ENCODE measurements at places on chromosomes 1 and 21. TPM values are rescaled to one million over a fixed set of nuclear protein-coding genes. Genes with fewer than 3 reads are reported as not detected.

CD1B gene
- not detected for total RNA-seq

RGSL1 gene
- not detected for total RNA-seq

SYF2 gene
- 37.2 TPM for total RNA-seq

GSTM4 gene
- 9.9 TPM for total RNA-seq

MPL gene
- total RNA-seq = 0.14 TPM

SIM2 gene
- total RNA-seq = 11.0 TPM

ELAVL4 gene
- total RNA-seq = not detected

ORC1 gene
- 19.7 TPM for total RNA-seq

SMG5 gene
- 47.5 TPM for total RNA-seq

HSD3B1 gene
- not detected for total RNA-seq

AQP10 gene
- total RNA-seq = not detected

WNT2B gene
- 0.38 TPM for total RNA-seq

ST7L gene
- 12.8 TPM for total RNA-seq

SPATA6 gene
- 1.5 TPM for total RNA-seq

Data from A549 treated with CORT108297 at 1 μM for 4 hours (cell line).